ENCODE measurements at places on chromosomes 7 and 10.
A peak's percentile ranks its signal among the peaks of the same experiment; 100 is the strongest.

DNA sequence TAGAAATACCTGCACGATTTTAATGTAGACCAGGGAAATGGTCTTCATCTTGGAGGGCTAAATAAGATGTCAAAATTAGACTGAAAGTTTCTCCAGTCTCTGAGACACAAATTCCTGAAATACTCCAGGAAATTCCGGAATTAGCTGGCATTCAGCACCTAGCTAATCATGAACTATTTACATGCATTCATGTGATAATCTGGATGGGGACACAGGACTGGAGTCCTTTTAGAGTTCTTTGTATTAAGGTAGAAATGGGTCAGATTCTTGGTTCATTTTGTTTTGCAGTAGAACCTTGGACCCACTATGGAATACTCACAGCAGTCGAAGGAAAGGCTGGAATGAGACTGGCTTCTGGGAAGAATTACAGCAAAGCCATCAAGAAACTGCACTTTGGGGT is 65.3 kb upstream of the MDFIC start:
- DNase-seq: no peak

DNA sequence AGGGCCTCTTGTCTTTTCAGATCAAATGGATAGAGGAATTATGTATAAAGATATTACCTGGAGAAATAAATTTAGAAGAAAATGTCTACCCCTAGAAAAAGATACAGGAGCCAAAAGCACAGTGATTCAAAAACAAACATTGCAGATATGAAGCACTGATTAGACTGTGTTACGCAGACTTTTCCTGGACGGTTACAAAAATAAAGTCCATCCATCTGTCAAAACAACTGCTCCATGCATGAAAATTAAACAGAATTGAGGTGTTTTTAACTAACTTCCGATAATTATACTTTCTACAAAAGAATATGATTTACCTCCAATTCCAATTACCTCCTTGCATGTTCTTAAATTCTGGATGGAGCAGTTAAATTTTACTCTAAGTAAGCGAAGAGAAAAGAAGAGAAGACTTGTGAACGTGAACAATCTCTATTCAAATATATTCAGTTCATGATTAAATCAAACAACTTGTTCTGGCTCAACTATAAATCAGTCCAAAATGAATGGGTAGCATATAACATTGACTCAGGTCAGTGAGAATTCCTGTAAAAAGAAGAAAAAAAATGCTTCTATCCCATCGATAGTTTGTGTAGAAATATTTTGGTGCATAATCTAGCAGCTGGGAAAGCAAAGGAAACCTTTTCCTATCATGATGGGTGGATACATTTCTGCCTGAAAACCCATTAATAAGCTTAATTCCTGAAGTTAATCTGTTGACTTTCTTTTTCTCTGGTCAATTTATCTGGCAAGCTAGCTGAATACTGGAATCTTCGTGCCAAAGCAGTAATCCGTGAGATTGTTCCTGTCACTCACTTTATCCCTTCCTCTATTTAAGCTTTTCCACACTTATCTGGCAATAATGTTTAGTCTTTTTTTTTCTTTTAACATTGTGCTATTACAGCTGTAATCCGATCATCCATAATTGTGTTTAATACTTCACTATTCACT is 80.4 kb downstream of the SEMA3A start:
- no peak for DNase-seq

DNA sequence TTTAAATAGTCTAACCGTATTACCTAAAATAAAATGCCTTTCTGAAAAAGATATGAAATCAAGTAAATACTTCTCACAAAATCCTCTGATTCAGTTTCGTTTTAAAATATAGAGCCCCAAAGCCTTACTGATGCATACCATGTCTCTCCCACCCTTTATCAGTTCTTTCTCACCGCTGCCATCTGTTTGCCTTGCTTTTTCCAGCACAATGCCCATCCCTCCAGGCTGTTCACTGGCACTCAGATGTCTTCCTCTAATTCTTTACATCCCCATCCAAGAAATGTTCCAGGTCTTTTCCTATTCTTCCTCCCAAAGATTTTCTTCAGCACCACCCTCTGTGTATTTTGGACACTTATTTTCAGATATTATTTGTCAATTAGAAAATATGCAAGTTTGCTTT is 116.5 kb upstream of the LRRN3 start:
- DNase-seq: no peak

DNA sequence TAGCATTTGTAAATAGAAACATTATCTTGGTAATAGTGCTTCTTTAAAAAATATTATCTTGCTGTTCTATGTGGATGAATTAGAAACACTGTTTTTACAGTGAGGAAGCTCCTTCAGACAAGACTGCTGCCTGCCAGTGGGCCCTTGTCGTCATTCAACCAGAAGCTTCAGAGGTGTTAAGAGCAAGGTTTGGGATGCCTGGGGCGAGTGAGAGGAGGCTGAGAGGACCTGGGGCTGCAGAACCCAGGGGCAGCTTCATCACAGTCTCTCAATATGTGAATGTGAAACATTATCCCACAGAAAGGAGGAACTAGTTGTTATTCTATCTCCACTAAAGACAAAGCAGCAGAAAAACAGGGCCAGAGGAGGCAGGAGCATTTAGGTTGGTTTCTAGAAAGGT is 8.1 kb downstream of the PLPP4 start:
- no peak for DNase-seq

DNA sequence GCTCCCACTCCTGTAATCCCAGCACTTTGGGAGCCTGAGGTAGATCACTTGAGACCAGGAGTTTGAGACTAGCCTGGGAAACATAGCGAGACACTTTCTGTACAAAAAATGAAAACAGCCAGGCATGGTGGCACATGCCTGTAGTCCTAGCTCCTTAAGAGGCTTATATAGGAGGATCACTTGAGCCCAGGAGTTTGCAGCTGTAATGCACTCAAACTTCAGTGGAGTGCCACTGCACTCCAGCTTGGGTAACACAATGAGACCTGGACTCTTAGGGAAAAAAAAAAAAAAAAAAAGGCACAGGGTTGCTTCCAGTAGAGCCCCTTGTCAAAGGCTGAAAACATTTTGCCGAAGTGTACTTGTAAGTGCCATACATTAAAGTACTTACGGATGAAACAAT is 195.3 kb downstream of the PHTF2 start:
- DNase-seq: no peak

GRCh38 chr10:132520177-132520811 is 17.3 kb upstream of the INPP5A start:
- no peak for DNase-seq

GRCh38 chr7:133854739-133855138 is 272.4 kb upstream of the LRGUK start:
- DNase-seq: peak; percentile 29

- no peak for DNase-seq
Measured at GRCh38 chr7:144100607-144101006, 8.8 kb upstream of the OR2A2 start.

- DNase-seq: no peak
Measured at GRCh38 chr7:136030867-136031318, 53.7 kb upstream of the MTPN start.

DNA sequence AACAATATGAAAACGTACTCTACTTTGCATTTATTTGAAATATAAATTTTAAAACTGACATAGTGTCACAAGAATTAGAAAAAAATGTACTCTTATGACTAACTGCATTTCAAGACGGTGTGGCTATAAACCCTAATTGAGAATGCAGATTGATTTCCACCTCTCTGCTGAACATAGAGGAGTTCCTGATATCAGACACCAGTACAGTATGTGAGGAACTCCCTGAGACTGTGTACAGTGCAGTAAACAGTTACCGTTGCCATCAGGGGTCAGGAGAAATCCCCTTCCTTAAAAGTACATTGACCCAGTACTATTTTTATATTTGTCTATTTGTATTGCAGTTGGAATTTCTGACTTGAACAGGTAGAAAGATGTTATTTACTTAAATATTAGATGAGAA is 61.8 kb upstream of the DKK1 start:
- DNase-seq: no peak

DNA sequence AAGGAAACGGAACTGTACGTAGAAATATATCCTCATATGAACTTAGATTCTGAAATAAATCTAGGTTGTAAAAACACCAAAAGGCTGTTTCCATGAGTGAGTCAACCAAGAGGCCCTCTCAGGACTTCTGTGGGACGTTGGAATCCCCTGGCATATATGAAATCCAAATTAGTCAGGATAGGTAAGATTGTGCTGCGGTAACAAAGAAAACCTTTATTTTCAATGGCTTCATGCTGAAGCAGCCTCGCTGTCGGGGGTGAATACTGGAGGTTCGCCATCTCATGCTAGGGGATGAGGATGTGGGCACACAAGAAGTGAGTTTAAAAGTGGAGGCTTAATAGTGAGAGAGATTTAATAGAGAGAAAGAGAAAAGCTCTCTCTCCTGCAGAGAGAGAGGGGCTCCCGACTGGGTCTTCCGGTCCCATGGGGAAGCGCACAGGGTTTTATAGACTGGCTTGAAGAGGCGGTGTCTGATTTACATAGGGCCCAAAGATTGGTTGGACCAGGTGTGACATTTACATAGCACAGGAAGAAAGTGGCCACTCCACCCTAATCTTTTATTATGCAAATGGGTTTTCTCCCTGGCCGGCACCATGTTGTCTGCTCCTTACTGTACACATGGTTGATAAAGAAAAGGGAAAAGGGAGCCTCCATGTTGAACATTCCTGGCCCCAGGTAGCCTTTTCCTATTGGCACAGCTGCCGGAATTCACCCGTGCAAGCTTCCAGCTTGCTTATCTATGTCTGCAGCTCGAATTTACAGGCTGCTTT is 52.3 kb upstream of the SEPHS1 start:
- DNase-seq: no peak

DNA sequence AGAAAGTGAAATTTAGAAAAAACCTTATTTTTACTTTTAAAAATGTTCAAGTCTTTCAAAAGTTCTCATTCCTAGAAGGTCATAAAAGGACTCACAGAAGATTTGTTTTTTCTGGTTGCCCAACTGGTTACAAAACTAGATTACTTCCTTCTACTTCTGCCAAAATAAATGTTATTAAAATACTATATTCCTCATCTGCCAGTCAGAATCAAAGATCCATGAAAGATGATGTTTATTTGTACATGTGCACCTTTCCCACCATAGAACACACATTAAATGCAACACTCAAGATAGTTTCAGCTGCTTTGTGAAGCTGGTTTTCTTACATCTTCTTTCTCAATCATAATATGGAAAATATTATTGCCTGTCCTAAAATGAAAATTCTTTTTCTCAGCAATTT is 465.4 kb downstream of the ETV1 start:
- no peak for DNase-seq

- DNase-seq: no peak
Measured at GRCh38 chr7:2499719-2500430, 19.7 kb upstream of the LFNG start.

DNA sequence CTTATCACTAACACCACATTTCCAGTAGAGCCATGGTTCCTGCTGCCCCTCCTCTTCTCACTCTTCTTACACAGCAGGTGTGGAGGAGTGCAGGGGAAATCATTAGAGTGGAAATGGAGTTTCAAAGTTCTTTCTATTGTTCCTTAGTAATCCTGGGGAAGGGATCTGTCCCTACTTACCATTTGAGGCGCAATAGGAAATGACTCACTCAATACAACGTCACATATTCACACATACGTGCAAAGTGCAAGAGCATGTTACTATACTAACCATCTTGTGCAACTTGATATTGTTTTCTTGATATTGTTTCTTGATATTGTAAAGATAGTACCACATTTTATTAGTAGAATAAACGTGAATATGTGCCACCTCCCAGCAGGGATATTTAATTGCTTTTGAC is 1010.2 kb downstream of the DNAJB9 start:
- DNase-seq: no peak

GRCh38 chr7:107693396-107693795 is 32.8 kb downstream of the SLC26A4 start:
- DNase-seq: no peak

GRCh38 chr7:106448992-106449859 is 164.4 kb upstream of the NAMPT start:
- no peak for DNase-seq

- no peak for DNase-seq
Measured at GRCh38 chr7:133829336-133829897, 297.7 kb upstream of the LRGUK start.

GRCh38 chr10:109914966-109915365 is 8.3 kb downstream of the XPNPEP1 start:
- DNase-seq: no peak

DNA sequence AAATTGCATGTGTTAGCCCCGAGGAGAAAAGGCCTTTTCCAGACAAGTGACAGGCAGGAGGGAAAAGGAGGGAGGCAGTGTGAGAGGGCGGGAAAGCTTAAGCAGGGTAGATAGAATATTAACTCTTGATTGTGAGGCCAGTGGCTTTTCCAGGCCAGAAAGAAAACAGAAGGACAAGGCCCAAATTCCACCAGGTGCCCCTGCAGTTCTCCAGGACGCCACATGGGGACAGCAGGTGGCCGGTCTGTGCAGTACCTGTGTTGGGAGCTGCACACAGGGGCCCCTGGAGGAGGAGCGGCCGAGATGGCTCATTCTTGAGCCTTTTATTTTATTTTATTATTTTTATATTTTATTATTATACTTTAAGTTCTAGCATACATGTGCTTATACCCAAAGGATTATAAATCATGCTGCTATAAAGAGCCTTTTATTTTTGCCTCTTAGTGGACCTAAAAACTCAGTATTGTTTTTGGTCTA is 141.3 kb upstream of the KLF14 start:
- no peak for DNase-seq

DNA sequence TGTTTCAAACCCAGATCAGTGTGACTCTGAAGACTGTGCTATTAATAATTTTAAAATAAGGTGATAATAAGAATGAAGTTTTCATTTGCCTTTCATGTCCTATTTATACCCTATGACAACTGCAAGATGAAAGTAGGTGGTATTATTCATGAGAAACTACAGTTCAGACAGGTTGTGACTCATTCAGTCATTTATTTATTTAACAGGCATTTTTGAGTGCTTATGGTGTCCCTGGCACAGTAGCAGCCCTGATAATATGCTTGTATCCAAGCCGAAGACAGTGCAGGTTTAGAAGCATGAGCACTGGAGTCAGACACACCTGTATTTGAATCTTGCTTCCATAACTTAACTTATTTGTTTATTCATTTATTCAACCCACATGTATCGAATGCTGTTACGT is 87.1 kb downstream of the FZD1 start:
- no peak for DNase-seq

- DNase-seq: no peak
Measured at GRCh38 chr10:11180228-11180627, 162.6 kb downstream of the CELF2 start.

DNA sequence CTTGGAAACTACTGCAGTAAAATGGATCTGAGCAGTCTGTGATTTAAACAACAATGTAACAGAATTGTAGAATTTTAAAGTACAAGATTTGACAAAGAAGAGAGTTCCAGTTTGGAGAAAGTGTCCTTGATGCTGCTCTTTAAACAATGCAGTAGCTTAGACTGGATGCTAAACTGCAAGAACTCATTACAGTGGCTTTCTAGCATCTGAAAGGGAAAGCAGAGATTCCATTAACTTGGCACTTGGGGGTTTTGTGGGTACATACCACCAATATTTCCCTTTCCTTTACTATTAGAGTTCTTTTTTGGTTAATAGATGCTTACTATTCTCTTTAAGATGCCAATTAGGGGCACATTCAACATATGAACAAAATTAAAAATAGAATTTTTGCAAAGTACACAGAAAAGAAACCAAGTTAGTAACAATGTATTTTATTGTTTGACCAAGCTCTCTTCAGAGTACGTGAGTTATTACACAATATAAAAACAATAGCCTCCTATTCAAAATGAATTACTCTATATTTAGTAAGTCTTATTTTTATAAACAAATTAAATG is 11.9 kb downstream of the PSTK start:
- no peak for DNase-seq
